ENCODE measurements at places on chromosomes 16 and 17. TPM values are rescaled to one million over a fixed set of nuclear protein-coding genes. Genes with fewer than 3 reads are reported as not detected.

Gene SMIM36
- not detected for total RNA-seq

Gene CCL17
- total RNA-seq: 1.3 TPM

Gene EPX
- not detected for total RNA-seq

Gene THAP11
- 43.0 TPM for total RNA-seq

Gene FBXW10B
- 1.0 TPM for total RNA-seq

Gene GAS2L2
- total RNA-seq: not detected

Gene WNT9B
- not detected for total RNA-seq

Gene DCUN1D3
- 14.5 TPM for total RNA-seq

Gene IL17C
- total RNA-seq: not detected

Gene IGF2BP1
- total RNA-seq: not detected

Gene CCL8
- total RNA-seq: not detected

Gene MCRIP1
- 56.0 TPM for total RNA-seq

Gene MYH4
- total RNA-seq: not detected

Gene AKAP10
- total RNA-seq: 39.3 TPM

Gene RAC3
- total RNA-seq: 9.4 TPM

Gene SYNRG
- total RNA-seq: 51.4 TPM

Gene PERCC1
- not detected for total RNA-seq

Gene INCA1
- total RNA-seq: 0.37 TPM

Gene CYLD
- 219 TPM for total RNA-seq

Gene KRTAP9-4
- not detected for total RNA-seq

Gene SMYD4
- total RNA-seq: 28.4 TPM

Gene ZNF629
- total RNA-seq: 3.2 TPM

Gene CCL4
- total RNA-seq: 1,230 TPM

Gene ZNF624
- 2.8 TPM for total RNA-seq

Gene ADAD2
- not detected for total RNA-seq

Gene WWOX
- total RNA-seq: 17.8 TPM

Gene PLCD3
- total RNA-seq: 4.3 TPM

Gene FBXO39
- total RNA-seq: 0.29 TPM

Gene C16orf89
- not detected for total RNA-seq

Gene HSPB9
- total RNA-seq: not detected

Gene TLCD1
- 9.5 TPM for total RNA-seq

Gene SYCE1L
- 5.1 TPM for total RNA-seq

Gene KRT40
- total RNA-seq: not detected

Gene CLEC18A
- total RNA-seq: 0.39 TPM

Gene TERB1
- not detected for total RNA-seq

Gene HCRT
- total RNA-seq: not detected

Gene CSH2
- not detected for total RNA-seq

Gene CMTM2
- total RNA-seq: 0.80 TPM

Gene MSLN
- total RNA-seq: not detected

Gene C16orf54
- total RNA-seq: 21.3 TPM

Gene ATP6V0A1
- total RNA-seq: 23.2 TPM

Gene KRT25
- total RNA-seq: not detected

Gene CDH3
- 0.51 TPM for total RNA-seq

Gene CEP295NL
- total RNA-seq: not detected

Gene KRTAP4-5
- total RNA-seq: not detected

Gene MIS12
- total RNA-seq: 39.6 TPM

Gene TPSD1
- not detected for total RNA-seq

Data from activated T-helper 1 cell treated with anti-CD3 and anti-CD28 coated beads, Interleukin-12 subunit alpha, Interleukin-12 subunit beta, Interleukin-2, Interleukin-4 antibody, amounts not matched to agents 30 ng/mL and 10 ng/mL and 1 ng/mL, durations not matched to agents 14 hours and 24 hours and 36 hours (primary cell).